H9 (cell line): ENCODE measurements at places on chromosomes 4 and X. TPM values are rescaled to one million over a fixed set of nuclear protein-coding genes. Genes with fewer than 3 reads are reported as not detected.

The PSAPL1 gene
- total RNA-seq: 0.04 TPM in 1 of 2 replicates, not detected in the other

The NXF2B gene
- not detected in 2 replicates for total RNA-seq

The RAB33B gene
- 7.5 and 7.7 TPM in 2 replicates for total RNA-seq

The CD38 gene
- total RNA-seq: 0.07 and 0.57 TPM in 2 replicates

The TASL gene
- total RNA-seq: not detected in 2 replicates

The STPG2 gene
- 0.11 and 0.20 TPM in 2 replicates for total RNA-seq

The MAPK10 gene
- 4.6 and 4.7 TPM in 2 replicates for total RNA-seq

GRCh38 chrX:39613997-39614679 is 483.6 kb downstream of the BCOR start:
- peaks cover 7% of the 10 kb centered on the region; the same call in 1 of the 2 replicates for H3K4me1 ChIP-seq
- H3K4me3 ChIP-seq: peak overlapping the region; percentile 67
- H3K27me3 ChIP-seq: no peaks in the 10 kb centered on the region; the same call in 1 of the 2 replicates
- H3K27ac ChIP-seq: no peak overlapping the region
- peaks cover 1% of the 10 kb centered on the region; the same call in 2 of the 3 replicates for H3K36me3 ChIP-seq

DNA sequence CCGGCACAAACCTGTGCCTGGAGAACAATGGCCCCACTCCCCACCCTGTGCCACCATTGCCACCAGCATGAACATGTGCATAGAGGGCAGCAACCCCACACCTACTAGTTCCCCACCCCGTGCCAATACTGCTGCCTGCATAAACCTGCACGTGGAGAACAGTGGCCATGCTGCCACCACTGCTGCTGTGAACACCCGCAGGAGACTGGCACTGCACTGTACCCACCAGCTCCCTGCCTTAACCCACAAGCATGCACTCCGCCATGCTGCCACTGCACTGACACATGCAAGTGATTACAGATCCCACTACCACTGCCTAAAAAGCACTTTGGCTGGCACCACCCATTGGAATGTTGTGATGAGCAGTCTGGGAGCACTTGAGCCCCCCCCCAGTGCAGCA is 77.3 kb downstream of the NAA11 start:
- DNase-seq: no peak
- H3K36me3 ChIP-seq: peaks cover 11% of the 10 kb centered on the region
- no peak overlapping the region for H3K27ac ChIP-seq
- no peak overlapping the region for H3K4me3 ChIP-seq

DNA sequence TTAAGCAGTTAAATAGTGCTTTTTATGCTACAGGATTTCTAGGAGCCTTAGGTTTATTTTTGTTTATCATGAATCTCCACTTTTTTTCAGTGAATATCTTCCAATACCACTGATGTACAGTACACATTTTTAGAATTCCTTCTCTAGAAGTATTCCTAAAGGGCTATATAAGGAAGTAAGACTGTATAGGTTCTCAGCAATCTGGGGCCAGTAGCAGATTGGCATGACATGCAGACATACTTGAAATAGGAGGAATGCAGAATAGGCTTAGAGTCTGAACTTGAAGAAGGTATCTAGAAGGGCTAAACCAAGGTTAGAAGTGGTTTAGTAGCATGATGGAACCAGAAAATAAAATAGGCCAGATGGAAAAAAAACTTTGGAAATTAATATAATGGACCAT is 29.8 kb downstream of the HEPH start:
- H3K27me3 ChIP-seq: no peaks in the 10 kb centered on the region; the same call in 1 of the 2 replicates
- peaks cover 21% of the 10 kb centered on the region; the same call in 1 of the 3 replicates for H3K36me3 ChIP-seq
- H3K27ac ChIP-seq: no peak overlapping the region
- H3K4me1 ChIP-seq: no peaks in the 10 kb centered on the region

- H3K27ac ChIP-seq: no peak overlapping the region
- peaks cover 23% of the 10 kb centered on the region for H3K36me3 ChIP-seq
- DNase-seq: no peak
- no peak overlapping the region for H3K4me3 ChIP-seq
- peaks cover 7% of the 10 kb centered on the region; the same call in 1 of the 2 replicates for H3K4me1 ChIP-seq
These were observed 64.7 kb downstream of the SMAD1 start for GRCh38 chr4:145546175-145546915.

DNA sequence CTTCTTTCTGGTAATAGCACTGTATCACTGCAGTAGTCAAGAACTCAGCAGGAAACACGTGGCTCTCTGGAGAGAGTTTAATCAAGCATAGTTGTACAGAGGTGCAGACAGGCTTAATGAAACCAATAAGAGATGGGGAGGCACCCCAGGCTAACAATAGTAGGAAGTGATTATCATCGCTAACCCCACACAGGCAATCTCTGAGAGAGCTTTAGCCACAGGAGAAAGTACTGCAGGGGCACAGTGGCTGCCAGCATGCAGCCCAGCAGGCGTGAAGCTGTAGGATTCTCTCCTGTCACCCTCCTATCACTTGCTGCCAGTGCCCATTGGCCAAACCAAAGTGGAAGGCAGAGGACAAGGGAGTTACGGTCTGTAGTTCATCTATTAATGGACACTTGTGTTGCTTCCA is 450.0 kb upstream of the RASGEF1B start:
- no peak for DNase-seq
- no peak overlapping the region for H3K4me3 ChIP-seq
- H3K36me3 ChIP-seq: no peaks in the 10 kb centered on the region
- H3K4me1 ChIP-seq: no peaks in the 10 kb centered on the region
- no peak overlapping the region for H3K27ac ChIP-seq

DNA sequence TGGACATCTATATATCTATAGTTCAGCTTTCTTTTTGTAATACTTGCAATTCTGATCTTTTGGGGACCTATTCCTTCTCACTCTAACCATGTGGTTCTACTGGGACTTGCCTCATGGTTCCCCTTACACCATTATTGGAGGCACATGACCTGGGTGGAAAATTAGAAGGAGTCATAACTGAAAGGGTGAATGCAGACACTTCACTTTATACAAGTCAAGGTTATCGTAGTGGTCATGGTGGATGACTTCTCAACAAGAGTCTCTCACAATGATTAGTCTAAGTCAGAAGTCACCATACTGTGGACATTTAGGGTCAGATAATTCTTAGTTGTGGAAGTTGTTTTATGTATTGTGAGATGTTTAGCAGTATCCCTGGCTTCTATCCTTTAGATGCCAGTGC is 10.5 kb upstream of the EIF4E start:
- DNase-seq: no peak
- H3K27me3 ChIP-seq: no peaks in the 10 kb centered on the region
- peaks cover 2% of the 10 kb centered on the region; the same call in 1 of the 2 replicates for H3K4me1 ChIP-seq
- no peaks in the 10 kb centered on the region for H3K36me3 ChIP-seq
- H3K4me3 ChIP-seq: no peak overlapping the region

DNA sequence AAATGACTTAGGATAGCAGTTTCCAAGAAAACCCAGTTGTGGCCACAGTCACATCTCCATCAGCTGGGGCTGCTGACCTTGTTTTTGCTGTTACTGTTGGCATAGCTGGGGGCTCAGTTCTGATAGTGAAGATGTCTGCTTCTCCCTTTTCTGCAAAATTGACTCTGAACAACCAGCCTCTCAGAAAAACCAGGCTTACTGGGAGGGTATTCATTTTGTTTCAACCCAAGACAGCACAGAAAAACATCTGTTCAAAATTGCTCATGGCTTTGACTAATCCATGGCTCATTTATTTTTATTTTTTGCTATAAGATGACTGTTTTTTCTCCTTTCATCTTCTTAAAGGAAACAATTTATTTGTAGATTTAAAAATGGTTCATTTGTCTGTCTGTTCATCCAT is 53.1 kb downstream of the RASL11B start:
- no peak overlapping the region for H3K4me3 ChIP-seq
- H3K27ac ChIP-seq: no peak overlapping the region
- no peak for DNase-seq
- peaks cover 3% of the 10 kb centered on the region; the same call in 2 of the 3 replicates for H3K36me3 ChIP-seq
- no peaks in the 10 kb centered on the region for H3K27me3 ChIP-seq

DNA sequence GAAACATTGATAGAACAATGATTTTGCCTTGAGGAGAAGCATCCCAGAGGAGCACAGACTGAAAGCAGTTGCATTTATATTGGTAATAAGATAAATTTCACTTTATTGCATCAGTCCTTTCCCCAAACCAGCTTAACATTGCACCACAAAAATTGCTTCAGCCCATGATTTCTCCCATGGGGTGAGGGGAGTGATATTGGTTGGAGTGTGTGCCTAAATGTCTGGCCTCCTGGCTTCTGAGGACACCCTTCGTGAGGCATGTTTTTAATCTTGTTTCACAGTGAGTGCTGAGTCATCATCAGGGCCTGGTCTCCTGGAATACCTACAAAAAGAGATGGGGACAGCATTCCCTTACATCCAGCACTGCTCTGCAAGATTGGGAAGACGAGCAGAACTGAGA is 487.9 kb downstream of the C4orf33 start:
- no peaks in the 10 kb centered on the region for H3K36me3 ChIP-seq
- H3K4me3 ChIP-seq: no peak overlapping the region
- no peaks in the 10 kb centered on the region for H3K4me1 ChIP-seq

DNA sequence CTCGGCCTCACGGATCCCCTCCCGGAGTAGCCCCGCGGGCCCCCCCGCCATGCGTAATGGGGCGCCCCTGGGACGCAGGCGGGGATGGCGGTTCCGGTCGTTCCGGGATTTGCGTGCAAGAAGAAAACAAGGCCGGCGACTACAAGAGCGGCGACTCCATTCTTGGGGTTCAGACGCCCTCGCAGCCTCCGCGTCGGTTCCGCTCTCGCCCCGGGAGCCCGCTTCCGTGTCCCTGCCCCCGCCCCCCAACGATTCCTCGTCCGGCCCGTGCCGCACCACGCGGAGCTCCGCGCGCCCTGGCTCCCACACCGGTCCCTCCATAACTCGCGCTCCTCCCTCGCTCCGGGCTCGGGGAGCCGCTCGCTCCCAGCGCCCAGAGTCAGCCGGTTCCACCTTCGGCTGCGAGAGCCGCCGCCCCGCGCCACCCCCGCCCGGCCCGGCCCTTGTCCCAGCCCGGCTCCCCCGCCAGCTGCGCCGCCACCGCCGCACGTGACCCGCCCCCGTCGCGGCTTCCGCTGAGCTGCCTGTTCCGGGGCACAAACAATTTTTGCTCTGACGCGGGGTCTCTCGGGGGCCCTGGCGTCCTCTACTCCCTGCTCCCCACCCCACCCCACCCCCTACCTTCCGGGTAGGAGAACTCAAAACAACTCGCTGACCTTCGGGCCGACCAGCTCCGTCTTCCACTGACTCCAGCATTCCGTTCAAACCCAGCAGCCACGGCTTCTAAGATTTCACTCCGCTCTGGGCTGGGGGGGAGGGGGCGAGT is 78.8 kb upstream of the BCOR start:
- H3K36me3 ChIP-seq: peaks cover 7% of the 10 kb centered on the region; the same call in 1 of the 2 replicates
- no peak overlapping the region for H3K27ac ChIP-seq
- DNase-seq: peak; percentile 56
- H3K27me3 ChIP-seq: peaks cover 19% of the 10 kb centered on the region; the same call in 1 of the 2 replicates
- peak overlapping the region; percentile 78 for H3K4me3 ChIP-seq
- no peaks in the 10 kb centered on the region; the same call in none of the 2 replicates for H3K4me1 ChIP-seq

DNA sequence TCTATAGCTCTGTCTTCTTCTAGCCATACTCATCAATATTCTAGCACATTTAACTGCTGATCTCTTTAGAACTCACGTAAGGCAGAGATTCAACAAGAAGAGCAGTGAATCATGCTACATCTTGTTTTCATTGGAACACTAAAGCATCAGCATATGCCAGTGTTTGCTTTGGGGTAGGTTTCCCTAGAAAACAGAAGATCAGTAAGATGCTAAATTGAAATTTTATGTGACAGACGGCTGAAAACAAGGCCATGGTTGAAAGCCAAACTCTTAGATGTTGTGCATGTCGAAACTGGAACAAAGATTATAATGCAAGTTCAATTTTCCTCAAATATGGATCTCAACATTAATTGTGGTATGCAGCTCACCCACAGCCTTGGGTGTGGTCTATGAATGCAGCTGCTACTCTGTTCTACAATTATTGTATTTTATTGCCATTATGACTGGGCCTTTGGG is 107.6 kb downstream of the PDLIM5 start:
- no peak overlapping the region for H3K27ac ChIP-seq
- DNase-seq: no peak
- H3K4me3 ChIP-seq: no peak overlapping the region
- H3K36me3 ChIP-seq: peaks cover 2% of the 10 kb centered on the region; the same call in 1 of the 3 replicates
- H3K27me3 ChIP-seq: no peaks in the 10 kb centered on the region

DNA sequence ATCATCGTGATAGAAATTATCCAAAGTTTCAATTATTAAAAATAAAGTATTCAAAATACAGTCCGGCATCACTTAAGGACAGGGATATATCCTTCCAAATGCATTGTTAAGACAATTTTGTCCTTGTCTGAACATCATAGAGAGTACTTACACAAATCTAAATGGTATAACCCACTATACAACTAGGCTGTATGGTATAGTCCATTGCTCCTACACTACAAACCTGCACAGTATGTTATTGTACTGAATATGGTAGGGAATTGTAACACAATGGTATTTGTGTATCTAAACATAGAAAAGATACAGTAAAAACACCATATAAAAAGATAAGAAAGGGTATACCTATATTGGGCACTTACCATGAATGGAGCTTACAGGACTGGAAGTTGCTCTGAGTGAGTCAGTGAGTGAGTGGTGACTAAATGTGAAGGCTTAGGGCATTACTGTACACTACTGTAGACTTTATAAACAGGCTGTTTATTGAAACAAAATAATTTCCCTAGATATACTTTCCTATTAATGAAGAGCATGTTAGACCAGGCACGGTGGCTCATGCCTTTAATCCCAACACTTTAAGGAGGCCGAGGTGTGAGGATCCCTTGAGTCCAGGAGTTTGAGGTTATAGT is 44.8 kb upstream of the PTPN13 start:
- no peak overlapping the region for H3K4me3 ChIP-seq
- no peak for DNase-seq
- no peaks in the 10 kb centered on the region; the same call in 1 of the 2 replicates for H3K36me3 ChIP-seq
- no peaks in the 10 kb centered on the region for H3K4me1 ChIP-seq
- H3K27ac ChIP-seq: no peak overlapping the region
- no peaks in the 10 kb centered on the region for H3K27me3 ChIP-seq

- peaks cover 20% of the 10 kb centered on the region; the same call in 1 of the 2 replicates for H3K27me3 ChIP-seq
- H3K4me1 ChIP-seq: no peaks in the 10 kb centered on the region; the same call in 1 of the 2 replicates
- no peak for DNase-seq
- no peak overlapping the region for H3K27ac ChIP-seq
- H3K4me3 ChIP-seq: no peak overlapping the region
These were observed 2.1 kb downstream of the GAB3 start for GRCh38 chrX:154748712-154749339.

DNA sequence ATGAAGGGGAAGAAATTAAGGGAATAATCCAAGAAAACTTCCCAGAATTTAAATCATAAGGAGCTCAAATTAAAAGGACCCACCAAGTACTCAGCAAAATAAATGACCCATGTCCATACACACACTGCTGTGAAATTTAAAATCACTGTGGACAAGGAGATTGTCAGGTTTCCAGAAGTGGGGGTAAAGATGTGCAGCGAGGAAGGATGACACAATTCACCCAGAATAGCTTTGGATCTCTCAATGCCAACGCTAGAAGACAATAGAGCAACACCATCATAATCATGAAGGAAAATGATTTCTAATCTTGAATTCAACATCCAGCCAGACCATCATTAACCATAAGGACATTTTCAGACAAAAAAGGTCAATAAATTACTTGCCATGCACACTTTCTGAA is 65.7 kb downstream of the CASK start:
- H3K4me3 ChIP-seq: no peak overlapping the region
- peaks cover 1% of the 10 kb centered on the region; the same call in 1 of the 2 replicates for H3K36me3 ChIP-seq
- H3K4me1 ChIP-seq: peaks cover 2% of the 10 kb centered on the region; the same call in 1 of the 2 replicates
- H3K27ac ChIP-seq: no peak overlapping the region
- no peak for DNase-seq
